Activated CD4-positive, alpha-beta T cell treated with anti-CD3 and anti-CD28 coated beads, Interleukin-2, amount 10 ng/mL, durations not matched to agents 24 days and 14 days (primary cell): ENCODE measurements at places on chromosomes 13 and 19. TPM values are rescaled to one million over a fixed set of nuclear protein-coding genes. Genes with fewer than 3 reads are reported as not detected.

CLEC17A gene
- total RNA-seq, result not detected in 2 replicates

GRIN3B gene
- total RNA-seq, result 0.07 TPM in 1 of 2 replicates, not detected in the other

VSTM1 gene
- not detected in 2 replicates for total RNA-seq

ONECUT3 gene
- total RNA-seq, result not detected in 2 replicates

ICAM5 gene
- total RNA-seq, result 3.0 and 3.8 TPM in 2 replicates

- DNase-seq, result no peak
- H3K4me1 ChIP-seq, result peaks cover 10% of the 10 kb centered on the region
- H3K27me3 ChIP-seq, result no peaks in the 10 kb centered on the region
- H3K36me3 ChIP-seq, result peaks cover 38% of the 10 kb centered on the region
Observed at GRCh38 chr13:102793611-102794355, 5.0 kb downstream of the POGLUT2 start.

- H3K4me1 ChIP-seq, result peaks cover 39% of the 10 kb centered on the region
- peak overlapping the region; percentile 100 for H3K27ac ChIP-seq
- H3K27me3 ChIP-seq, result peaks cover 4% of the 10 kb centered on the region
- peak; percentile 93 for DNase-seq
- peaks cover 39% of the 10 kb centered on the region for H3K36me3 ChIP-seq
Observed at GRCh38 chr19:35153701-35154524, 622 bp upstream of the FXYD5 start.

- no peak overlapping the region for H3K4me3 ChIP-seq
- H3K4me1 ChIP-seq, result no peaks in the 10 kb centered on the region
- peaks cover 7% of the 10 kb centered on the region for H3K36me3 ChIP-seq
- H3K27ac ChIP-seq, result no peak overlapping the region
- H3K27me3 ChIP-seq, result no peaks in the 10 kb centered on the region
Observed at GRCh38 chr19:21128901-21129698, 12.7 kb upstream of the ZNF431 start.

DNA sequence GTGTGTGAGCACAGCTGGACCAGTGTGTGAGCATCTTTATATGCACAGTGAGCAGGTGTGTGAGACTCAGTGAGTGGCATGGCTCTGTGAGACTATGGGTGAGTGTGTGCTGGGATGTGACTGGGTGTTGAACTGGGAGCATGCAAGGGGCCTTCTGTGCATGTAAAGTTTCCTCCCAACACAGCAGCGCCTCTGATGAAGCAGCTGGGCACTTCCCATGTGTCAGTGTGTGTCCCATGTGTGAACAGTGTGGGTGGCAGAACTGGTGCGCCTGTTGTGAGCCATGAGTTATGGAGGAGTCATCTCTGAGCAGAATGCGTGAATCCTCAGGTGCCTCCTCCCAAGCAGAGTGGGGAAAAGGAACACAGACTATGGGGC is 24.1 kb downstream of the LGALS16 start:
- peak overlapping the region; percentile 76 for H3K4me3 ChIP-seq
- peak overlapping the region; percentile 80 for H3K27ac ChIP-seq
- DNase-seq, result no peak
- H3K36me3 ChIP-seq, result peaks cover 3% of the 10 kb centered on the region
